ENCODE measurements at places on chromosomes 11 and 22. TPM values are rescaled to one million over a fixed set of nuclear protein-coding genes. Genes with fewer than 3 reads are reported as not detected.

DNA sequence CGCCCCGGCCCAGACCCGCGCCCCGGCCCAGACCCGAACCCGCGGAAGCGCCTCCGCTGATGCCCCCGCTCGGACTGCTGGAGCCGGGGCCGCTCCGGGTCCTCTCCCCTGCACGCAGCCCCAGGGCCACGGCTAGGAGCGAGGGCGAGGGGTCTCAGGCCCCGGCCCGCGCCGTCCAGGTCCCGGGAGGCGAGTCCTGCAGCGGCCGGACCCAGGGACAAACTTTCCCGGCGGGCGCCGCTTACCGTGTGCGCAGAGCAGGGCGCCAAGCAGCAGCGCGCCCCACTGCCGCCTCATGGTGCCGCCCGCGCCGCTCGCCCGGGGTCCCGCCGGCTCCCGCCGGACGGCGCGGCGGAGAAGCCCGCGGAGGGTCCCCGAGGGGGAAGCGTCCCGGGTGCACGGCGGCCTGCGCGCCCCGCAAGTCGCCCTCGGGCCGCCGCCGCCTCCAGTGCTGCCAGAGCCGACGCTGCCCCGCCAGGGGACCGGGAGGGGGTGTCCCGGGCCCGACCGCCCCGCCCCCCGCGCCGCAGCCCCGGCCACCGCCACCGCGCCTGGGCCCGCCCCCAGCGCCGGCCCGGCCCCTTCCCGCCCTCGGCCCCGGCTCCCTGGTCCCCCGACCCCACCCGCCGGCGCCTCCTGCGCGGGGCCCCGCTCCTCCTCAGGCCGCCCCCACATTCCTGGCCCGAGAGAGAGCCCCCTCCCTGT lies at the start of gene LRP4:
TSS of gene LRP4 (minus strand) at position 468 of the 705 bp plus-strand sequence. CDS start at position 297, 171 bp downstream.
- peak; percentile 73 for DNase-seq

FLRT1 gene
- total RNA-seq, result 0.54 TPM

DNA sequence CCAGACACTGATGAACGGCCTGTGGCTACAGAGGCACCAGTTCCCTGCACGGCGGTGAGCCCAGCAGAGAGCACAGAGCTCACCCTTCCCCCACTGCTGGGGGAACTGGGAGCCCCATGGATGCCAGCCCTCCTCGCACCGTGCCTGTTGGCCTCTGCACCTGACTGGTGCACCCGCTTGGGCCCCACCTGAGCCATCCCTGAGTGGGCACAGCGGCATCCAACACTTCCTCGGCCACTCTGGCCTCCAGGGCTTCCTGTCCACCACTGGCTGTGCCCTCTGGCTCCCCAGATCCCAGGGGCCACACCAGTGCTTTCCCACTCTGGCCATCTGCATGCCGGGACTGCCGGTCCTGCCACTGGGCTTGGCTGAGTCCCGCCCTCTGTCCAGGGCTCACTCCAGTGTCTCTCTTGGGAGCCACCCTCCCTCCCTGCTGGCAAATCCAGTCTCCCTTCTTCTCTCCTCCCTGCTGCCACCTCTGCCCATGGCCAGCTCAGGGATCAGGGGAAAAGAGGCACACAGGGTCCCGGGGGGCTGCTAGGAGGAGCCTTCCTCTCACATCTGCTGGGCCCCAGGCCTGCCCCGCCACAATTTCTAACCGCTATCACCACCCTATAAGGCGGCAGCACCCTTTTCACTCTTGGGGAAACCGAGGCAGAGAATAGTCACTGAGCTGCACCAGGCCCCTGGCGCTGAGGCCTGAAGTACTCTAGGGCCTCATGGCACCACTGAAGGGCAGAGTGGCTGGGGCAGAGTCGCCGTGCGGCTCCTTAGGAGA lies 33.0 kb downstream of the GNB1L start:
- no peak for DNase-seq

GRCh38 chr11:63240791-63241379 lies 2.5 kb downstream of the SLC22A25 start:
- DNase-seq, result no peak

GRCh38 chr11:35549787-35550186 lies 24.4 kb upstream of the PAMR1 start:
- DNase-seq, result peak; percentile 18

PKDREJ gene
- not detected for total RNA-seq

DNA sequence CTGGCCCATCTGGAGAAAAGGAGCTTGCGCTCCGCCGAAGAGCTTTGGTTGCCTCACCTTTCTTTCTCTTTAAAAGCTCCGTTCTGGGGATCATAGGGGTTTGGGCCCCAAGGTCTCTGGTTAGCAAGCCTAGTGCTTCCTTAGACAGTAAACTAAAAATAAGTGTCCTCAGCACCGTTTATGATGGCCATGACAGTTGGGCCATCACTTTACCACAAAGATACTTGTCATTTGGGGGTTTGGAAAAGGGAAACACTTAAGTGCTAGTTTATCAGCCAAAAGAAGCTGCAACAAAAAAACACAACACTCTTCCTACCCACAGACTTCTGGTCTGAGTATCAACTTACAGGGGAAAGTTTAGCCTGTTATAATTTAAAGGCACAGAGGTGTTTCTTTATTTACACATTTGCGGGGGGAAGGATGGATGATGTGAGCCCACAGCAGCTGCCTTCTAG lies 88.4 kb upstream of the CD44 start:
- no peak for DNase-seq

BAIAP2L2 gene
- 5.6 TPM for total RNA-seq

DNA sequence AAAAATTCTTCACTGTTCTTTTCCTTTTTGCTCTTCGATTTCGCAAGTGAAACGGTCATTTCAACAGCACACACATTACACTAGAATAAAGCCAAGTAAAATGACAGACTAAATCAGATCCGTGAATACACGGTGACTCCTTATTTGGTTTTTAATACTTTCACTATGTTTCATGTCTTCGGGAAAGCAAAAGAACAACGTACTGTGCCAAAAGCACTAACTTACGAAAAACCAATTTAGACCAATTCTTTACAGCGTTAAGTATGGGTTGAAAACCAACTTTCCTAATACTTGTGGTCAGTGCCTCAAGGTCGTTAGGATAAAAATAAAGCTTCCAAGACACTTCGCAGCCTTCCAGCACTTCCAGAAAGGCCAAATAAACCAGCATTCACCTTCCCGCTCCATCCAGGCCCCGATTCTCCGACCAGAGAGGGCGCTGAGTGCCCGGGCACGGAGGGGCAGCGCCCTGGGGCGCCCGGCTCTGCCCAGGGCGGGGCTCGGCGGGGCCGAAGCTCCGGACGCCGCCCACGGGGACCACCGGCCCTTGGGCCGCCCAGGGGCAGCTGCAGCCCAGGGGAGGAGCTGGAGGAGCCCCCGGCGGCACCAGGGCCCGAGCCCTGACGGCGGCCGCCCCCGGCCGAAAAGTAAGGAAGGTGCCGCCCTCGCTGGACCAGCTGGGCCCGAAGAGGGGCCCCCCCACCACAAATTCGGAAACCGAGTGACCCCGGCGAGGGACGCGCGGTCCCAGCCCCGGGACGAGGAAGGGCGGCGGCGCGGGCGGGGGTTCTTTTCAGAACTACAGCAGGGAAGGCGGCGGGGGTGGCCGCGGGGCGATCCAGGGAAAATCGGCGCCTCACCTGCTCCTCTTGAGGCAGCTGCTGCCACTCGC lies 499 bp downstream of the ATL3 start:
- DNase-seq, result peak; percentile 68

DNA sequence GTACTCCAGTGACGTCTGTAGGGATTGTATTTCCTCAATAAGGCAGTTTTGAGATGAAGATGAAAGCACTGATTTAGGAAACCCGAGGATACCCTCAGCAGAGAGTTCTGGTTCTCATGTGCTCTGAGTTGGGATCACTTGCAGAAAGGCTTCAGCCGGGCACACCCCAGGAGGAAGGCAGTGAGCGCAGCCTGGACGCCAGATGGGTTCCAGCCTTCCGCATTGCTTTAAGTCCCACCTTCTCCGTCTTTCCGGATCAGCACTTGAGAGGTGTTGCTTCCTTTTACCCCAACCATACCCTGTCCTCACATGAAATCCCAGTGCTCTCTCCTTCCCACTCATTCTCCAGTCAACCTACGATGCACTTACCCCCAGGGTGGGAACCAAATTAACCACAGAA lies 239.5 kb upstream of the CADM1 start:
- no peak for DNase-seq

DNA sequence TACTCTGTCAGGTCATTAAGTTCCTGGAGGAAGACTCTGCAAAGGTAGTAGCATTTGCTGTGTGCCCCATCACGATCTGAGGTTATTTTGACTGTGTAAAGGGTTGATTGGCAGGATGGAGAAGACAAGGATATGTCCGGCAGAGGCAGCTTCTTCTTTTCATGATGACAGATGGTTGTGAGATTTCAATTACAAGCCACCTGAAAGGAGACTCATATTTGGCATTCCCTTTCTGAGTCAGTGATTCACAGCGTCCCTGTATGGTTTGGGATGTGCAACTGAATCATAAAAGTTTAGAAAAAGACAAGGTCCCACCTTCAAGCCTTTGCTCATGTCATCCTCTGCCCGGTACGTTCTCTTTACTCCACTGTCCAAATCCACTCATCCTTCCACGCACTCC lies 113.4 kb downstream of the MTNR1B start:
- DNase-seq, result no peak

MN1 gene
- total RNA-seq, result 6.8 TPM

PTPN5 gene
- total RNA-seq, result 4.9 TPM

GRCh38 chr11:69140635-69141034 lies 15.1 kb upstream of the SMIM38 start:
- DNase-seq, result no peak

GRCh38 chr11:31433851-31434250 lies 64.2 kb downstream of the DNAJC24 start:
- no peak for DNase-seq

SCUBE1 gene
- 3.2 TPM for total RNA-seq

SCYL1 gene
- 55.1 TPM for total RNA-seq

DNA sequence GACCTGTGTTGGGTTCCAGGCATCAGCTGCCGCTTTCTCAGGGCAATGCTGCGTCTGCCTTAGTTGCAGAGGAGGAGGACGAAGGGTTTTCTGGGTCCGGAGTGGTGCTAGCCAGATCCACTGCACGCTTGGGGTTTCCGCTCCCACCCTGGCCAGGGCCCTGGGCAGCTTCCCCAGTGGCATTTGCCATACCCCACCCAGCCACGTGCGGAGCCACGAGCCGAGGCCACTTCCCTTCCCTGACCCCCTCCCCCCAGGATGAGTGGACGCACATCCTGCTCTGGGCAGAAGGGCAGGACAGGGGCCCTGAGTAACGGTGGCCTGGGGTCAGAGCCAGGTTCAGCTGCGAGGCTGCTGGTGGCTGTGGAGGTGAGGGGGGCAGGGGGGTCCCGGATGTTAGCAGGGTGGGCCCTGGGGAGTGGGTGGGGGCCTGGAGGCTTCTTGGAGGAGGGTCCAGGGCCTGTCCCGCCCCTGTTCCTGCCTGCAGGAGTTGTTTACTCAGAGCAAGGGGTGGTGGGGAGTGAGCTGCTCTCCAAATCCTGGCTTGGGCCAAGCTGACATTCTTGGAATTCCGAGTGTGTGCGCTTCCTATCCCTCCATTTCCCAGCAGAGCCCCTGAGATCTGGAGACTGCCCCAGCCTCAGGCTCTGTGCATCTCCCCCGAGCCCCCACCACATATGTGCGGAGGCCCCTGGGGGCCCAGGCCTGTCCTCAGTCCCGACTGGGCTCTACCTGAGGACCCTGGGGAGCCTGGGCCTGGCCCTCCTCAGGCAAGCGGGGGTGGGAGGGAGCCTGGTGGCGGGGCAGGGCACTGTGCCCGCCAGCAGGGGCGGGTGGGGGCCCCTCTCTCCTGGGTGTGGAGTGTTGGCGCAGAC lies 1.4 kb downstream of the TSPAN4 start:
- DNase-seq, result peak; percentile 98

- peak; percentile 83 for DNase-seq
Observed at GRCh38 chr11:17273668-17274282, 2.8 kb upstream of the NUCB2 start.

DNA sequence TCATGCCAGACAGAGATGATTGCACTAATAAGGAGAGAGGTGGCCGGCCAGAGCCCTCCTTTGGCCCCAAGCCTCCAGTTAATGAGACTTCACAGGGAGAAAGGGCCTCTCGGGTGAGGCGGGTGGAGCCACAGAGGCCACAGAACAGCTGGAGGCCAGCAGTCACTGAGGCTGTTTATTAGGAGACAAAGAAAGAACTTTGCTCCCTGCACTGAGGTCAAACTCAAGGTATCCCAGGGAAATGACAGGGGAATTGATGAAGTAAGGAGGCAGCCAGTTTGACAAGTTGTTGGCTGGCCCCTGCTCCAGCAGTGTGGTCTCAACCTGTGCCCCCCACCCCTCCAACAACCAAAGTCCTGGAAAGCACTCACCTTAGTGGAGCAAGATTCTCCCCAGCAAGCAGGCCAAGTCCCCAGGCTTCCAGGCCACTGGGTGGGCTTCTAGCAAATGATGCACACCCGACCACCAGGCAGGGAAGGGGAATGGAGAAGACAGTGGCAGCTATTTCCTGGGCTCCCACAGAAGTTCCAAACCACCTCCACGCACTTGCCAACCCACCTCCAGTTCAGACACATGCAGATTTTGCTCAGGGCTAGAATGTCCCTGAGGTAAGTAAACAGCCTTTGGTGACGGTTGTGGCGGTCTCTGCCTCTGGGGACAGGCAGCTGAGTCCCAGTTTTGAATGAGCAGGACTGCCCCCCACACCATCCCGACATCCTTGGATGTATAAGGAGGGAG lies 53.2 kb downstream of the RPUSD4 start:
- DNase-seq, result no peak

RAG1 gene
- total RNA-seq, result 1.4 TPM

DNA sequence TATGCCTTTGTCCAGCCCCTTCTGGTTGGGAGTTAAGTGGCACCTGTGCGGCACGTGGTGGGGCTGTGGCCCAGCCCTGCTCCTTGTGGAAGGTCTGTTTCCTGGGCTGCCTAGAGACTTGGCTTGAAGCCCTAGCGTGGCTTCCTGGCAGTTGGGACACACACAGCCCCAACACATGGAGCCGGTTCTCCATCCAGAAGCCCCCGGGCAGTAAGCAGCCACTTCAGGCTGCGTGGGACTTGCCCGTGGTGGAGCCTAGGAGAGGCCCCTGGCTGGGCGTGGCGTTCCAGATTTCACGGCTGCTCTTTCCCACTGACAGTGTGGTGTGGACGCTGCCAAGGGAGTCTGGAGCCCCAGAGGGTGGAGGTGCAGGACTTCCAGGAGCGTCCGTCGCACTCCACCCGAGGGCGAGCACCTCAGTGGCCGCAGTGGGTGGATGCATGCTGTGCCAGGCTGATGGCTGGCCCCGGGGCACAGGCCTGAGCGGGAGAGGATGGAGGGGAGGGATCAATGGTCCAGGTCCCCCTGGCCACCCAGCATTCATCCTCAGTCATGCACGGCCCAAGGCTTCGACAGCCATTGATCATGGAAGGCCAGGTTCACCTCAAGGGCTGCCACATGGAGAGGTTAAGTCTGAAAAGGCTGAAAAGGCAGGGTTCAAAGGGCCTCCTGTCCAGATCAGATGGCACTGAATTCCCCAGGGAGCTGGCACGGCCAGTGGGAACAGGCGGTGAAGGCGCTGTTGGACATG lies 9.3 kb downstream of the CCND1 start:
- DNase-seq, result no peak

CST6 gene
- 4.2 TPM for total RNA-seq

Data from GM23338 (cell line).